ENCODE measurements at places on chromosomes 16 and 17.

GRCh38 chr17:43003542-43004172, 2.9 kb upstream of the IFI35 start:
- no peak for DNase-seq

GRCh38 chr17:27339198-27339835, 45.4 kb downstream of the WSB1 start:
- DNase-seq: no peak

GRCh38 chr17:69567130-69567529, 152.6 kb downstream of the MAP2K6 start:
- DNase-seq: no peak

DNA sequence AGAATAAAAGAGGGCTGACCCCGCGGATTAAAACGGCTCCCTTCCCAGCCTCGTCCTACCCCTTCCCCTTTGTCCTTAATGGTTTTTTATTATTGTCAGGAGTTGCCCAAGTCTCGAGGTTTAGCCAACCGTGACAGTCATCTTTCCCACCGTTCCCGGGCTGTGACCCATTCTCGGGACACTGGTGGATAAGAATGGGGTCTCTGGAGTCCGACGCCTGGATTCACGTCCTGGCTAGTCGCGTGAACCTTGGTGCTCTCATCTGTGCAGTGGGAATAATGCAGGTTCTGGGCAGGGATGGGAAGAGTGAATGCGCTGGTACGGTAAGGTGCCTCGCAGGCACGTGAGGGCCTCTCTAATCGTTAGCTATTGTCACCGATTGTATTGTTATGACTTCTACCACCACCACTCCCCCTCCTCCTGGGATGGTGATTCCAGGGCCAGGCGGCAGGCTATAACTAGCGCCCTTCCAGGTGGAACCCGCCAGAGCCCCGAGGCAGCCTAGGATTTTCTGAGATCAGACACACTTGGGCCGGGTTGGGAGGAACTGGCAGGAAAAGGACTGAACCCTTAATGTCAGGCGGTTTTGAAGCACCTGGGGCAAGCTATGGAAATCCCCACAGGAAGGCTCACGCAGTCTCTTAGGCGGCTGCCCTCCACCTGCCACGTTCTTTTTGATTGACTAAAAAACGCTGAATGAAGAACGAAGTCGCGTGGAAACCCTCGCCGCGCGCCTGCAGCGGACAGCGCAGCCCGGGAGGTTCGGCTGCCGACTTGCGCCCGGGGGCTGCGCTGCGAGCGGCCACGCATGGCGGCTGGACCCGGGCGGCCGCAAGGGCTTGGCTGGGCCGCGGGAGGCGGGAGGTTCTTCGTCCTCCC, 2.7 kb downstream of the HS3ST3B1 start:
- DNase-seq: no peak

- DNase-seq: no peak
Observed at GRCh38 chr17:17419166-17419565, 57.6 kb upstream of the MED9 start.

GRCh38 chr16:48085729-48086128, 70.1 kb downstream of the ABCC12 start:
- no peak for DNase-seq

GRCh38 chr17:3917391-3917931, 1.2 kb upstream of the P2RX1 start:
- DNase-seq: peak; percentile 29

GRCh38 chr16:78246559-78246958, 147.1 kb downstream of the WWOX start:
- no peak for DNase-seq

DNA sequence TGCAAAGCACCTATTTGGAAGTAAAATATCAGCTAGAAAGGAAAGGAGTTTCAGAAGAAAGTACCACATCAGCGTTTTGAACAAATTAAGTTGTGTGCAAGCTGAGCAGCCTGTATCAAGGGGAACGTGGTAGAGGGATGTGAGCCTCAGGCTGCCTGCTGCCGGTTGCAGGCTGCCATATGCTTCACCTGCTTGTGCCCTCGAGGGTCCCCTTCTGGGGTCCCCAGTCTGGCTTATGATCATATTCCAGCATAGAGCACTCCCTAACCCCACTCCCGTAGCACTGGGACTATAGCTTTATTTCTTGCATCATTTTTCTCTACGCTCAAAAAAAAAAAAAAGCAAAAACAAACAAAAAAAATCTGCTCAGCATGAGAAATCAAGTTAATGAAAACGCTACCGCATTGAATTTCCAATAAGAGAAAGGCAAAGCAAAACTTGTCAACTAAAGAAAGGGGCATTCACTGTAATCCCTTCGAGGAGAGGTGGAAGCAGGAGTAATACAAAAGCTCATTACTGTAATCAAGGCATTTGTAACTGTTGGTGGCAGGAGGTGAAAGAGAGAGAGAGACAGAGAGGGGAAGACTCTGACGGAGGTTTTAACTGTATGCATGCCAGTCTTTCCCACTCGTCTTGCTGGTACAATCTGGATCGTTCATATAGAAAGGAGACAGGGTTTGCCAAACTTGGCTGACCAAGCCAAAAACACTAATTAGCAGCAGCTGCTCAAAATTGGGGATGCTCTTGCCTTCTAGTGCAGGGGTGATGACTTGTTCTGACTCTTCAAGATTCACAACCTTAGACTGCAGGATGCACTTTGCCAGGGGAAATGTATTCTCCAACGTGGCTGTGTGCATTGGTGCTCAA, 258.2 kb upstream of the HSBP1 start:
- DNase-seq: no peak

DNA sequence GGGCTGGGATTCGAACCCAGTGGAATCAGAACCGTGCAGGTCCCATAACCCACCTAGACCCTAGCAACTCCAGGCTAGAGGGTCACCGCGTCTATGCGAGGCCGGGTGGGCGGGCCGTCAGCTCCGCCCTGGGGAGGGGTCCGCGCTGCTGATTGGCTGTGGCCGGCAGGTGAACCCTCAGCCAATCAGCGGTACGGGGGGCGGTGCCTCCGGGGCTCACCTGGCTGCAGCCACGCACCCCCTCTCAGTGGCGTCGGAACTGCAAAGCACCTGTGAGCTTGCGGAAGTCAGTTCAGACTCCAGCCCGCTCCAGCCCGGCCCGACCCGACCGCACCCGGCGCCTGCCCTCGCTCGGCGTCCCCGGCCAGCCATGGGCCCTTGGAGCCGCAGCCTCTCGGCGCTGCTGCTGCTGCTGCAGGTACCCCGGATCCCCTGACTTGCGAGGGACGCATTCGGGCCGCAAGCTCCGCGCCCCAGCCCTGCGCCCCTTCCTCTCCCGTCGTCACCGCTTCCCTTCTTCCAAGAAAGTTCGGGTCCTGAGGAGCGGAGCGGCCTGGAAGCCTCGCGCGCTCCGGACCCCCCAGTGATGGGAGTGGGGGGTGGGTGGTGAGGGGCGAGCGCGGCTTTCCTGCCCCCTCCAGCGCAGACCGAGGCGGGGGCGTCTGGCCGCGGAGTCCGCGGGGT, at the start of gene CDH1:
Gene CDH1 (plus strand): TSS at position 247 of the 684 bp plus-strand sequence. CDS start 124 bp downstream, at position 371.
- DNase-seq: peak; percentile 60

- DNase-seq: no peak
Observed at GRCh38 chr16:55263271-55264250, 60.4 kb upstream of the IRX6 start.

- no peak for DNase-seq
Observed at GRCh38 chr17:37813751-37814150, 68.9 kb upstream of the HNF1B start.

- DNase-seq: no peak
Observed at GRCh38 chr16:6375465-6376075, 957.1 kb upstream of the RBFOX1 start.

DNA sequence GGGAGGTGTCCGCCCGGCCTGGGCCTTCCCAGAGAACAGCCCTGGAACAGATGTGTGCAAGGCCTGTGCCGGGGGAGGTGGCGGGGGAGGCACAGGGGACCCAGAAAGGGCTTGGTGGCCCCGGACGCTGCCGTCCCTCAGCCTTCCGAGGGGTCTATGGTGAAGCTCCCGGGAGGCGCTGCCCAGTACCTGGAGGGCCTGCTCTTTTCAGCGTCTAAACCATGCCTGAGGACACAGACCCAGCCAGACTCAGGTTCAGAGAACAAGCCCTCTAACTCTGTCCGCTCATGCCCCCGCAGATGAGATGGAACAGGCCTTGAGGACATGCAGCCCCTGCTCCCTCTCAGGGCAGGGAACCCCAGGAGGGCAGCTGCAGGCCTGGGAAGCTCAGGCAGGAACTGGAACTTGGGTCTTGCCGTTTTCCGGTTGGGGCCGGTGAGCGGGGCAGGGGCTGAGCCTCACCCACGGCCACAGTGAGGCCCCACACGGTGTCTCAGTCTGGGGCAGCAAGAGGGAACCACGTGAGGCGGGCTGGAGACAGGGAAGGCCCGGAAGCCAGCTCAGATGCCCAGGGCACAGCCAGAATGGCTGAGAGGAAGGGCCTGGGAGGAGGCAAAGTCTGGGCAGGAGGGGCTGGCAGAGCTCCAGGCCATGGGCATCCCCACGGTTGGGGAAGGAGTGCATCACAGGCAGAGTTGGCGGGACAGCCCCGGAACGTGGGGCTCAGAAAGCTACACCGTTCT, 12.5 kb downstream of the SLC16A3 start:
- peak; percentile 45 for DNase-seq

- DNase-seq: no peak
Observed at GRCh38 chr17:46046957-46047356, 47.9 kb downstream of the STH start.

DNA sequence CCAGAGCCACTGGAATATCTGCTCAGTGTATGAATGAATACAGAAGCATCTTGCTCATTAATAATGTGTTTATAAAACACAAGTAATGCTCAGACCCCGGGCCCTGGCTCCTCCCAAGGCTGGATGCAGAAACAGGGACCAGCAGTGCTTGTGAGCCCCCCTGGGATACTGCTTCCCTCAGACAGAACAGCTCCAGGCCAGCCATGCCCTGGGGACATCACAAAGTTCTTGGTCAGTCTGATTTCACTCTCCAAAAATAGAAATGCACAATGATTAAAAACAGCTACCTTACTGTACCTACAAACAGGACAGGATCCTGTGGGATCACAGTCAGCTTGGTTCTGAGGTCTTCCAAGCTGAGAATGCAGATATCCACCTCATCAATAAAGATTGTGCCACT, 68.2 kb downstream of the ABCC12 start:
- DNase-seq: no peak

DNA sequence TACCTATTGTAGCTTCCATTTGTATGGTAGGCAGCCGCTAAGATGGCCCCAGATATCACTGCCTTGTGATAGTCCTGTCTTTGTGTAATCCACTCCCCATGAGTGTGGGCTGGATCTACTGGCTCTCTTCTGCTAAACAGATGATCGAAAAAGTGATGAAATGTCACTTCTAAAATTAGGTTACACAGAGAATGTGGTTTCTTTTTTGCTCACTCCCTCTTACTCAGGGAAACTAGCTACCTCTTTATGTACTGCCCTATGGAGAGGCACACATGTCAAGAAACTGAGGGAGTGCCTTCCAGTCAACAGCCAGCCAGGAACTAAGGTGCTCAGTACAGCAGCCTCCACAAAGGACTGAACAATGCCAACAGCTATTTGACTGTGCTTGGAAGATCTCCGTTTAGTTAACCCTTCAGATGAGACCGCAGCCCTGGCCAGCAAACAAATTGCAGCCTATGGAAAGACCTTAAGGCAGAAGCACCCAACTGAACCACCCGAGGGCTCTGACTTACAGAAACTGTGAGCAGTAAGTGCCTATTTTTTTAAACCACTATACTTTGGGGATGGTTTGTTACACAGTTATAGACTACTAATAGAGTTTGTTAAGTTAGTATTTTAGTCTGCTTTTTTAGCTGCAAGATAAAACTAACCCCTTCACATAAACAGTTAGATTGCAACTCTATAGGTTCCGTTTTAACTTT, 113.2 kb upstream of the MAF start:
- DNase-seq: no peak

DNA sequence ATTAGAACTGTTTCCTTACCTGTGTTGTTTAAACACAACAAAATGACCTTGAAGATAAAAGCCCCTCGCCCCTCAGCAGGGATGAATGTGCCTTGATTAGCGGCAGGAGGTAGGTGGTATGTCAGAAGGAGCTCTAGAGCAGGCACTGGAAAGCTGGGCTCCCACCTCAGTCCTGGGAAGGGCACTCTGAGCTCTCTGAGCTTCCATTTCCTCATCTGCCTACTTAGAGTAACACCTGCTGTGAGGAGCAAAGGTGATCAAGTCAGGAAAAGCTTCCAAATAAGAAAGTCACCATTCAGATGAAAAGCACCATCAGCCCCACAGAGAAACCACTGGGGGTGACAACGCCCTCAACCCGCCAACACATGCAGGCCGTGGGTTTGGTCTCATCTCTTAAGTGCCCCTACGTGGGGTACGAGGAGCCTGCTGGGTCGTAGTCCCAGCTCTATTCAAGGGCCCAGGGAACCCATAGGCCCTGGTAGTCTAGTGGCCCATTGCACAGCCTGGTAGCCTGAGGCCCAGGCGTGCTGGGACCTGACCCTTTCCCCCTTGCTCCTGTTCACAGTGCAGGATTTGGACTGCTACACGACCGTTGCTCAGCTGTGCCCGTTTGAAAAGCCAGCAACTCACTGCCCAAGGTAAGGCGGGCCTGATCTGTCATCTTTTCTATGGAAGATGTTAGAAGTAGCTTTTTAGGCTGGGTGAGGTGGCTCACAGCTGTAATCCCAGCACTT, 57.3 kb downstream of the CRISPLD2 start:
- no peak for DNase-seq

DNA sequence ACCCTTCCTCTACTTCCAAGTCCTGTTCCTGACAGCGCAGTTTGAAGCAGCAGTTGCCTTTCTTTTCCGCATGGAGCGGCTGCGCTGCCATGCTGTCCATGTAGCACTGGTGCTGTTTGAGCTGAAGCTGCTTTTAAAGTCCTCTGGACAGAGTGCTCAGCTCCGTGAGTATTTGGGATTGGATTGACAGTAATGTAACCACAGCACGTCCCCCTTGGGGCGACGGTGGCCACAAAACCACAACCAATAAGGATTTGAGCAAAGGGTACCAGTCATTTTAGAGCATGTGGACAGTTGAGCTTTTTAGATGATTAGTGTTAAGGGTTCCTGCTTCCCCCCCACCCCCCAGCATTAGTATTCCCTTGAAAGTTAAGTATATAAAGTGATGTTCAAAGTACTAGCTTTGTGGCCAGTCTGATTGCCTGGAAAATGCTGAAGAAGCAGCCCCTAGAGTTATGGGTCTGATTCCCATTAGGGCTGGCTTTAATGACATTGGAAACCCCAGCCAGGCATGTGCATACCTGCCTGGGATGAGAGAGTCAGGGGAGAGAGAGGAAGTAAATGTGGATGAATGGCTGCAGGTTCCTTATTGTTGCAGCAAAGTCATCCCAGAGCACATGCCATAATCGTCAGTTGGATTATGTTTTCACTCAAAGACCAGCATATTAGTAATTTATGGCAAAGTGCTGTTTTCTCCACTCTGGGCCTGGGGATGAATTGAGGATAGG, 31.6 kb upstream of the SLC12A3 start:
- no peak for DNase-seq
